ENCODE measurements at places on chromosomes 1 and 21.
A peak's percentile ranks its signal among the peaks of the same experiment; 100 is the strongest.

DNA sequence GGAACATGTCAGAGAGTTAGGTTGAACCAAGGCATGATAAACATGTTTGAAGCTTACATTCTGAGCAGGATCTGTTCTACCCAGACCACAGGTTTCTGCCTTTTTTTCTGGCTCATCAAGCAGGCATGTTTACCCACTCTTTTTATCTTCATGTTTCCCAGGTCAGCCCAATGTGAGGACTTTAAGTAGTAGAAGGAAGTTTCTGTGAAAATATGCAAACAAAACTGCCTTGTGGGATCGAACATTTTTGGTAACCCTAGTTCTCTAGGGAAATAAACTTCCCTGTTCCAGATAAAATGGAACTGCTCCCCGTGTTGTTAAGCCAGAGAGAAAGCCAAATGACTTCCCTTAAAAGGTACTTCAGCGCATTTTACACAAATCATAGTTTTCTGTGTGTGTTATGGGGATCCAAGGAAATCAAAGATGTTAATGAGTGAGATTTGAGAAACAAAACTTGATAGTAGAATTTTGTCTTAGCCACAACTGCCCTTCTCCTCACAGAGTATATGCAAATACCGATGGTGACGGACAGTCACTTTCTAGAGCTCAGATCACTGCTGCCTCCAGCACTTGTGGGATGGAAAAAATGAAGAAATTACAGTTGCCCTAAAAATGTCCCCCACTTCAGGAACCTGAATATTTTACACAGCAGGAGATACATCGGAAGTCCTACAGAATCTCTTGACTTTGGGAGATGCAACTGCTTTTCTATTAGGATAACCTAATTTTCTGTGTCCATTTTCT is 765 bp upstream of the HIPK1 start:
- no peak for DNase-seq

GRCh38 chr21:41506611-41507520 is 1.1 kb downstream of the TMPRSS2 start:
- no peak for DNase-seq

GRCh38 chr1:65200411-65200810 is 52.4 kb downstream of the AK4 start:
- DNase-seq = no peak

DNA sequence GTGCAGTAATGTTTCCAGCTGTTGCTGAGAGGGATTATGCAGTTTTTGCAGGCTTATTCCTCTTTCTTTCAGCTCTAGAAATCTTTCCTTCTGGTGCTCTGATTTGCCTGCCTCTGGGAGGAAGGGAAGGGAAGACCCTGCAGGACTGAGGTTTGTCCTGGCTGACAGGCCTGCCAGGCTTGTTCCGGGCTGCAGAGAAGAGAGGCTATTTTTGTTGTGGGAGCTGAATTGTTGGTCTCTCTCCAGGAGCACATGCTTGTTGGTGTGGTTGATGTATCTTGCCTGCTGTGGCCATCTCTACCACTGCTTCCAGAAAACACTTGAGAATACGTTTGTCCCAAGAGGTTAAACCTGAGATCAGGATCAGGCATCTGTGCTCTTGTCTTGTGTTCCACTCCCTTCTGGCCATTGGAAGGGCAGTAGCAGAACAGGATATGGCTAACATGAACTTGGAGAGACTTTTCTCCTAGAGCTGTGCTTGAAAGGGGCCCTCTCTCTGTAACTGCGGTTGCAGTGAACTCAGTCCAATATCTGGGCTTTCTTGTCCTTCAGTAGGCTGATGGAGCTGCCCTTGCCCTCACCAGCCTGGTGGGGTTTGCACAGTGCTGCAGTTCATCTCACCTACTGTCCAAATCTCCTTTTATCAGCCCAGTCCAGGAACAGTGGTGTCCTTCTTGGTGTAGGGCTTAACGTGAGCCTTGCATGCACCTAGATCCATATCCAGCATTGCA is 21.5 kb upstream of the SLC25A34 start:
- DNase-seq = no peak

- no peak for DNase-seq
Measured at GRCh38 chr1:119653839-119654170, 5.7 kb upstream of the ZNF697 start.

DNA sequence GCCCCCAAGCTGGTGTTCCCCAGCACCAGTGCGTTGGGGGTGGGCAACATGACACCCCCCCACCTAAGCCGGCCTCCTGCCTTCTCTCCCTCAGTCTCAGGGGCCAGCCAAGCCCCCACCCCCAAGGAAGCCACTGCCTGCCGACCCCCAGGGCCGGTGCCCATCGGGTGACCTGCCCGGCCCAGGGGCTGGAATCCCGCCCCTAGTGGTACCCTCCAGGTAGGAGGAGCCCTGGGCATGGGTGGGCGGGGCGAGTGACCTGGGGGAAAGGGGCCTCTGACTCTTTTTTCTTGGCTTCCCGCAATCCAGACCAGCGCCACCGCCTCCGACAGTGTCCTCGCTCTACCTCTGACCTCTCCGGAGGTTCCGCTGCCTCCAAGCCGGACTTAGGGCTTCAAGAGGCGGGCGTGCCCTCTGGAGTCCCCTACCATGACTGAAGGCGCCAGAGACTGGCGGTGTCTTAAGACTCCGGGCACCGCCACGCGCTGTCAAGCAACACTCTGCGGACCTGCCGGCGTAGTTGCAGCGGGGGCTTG is 1.3 kb upstream of the EFNA4 start:
- DNase-seq = no peak

DNA sequence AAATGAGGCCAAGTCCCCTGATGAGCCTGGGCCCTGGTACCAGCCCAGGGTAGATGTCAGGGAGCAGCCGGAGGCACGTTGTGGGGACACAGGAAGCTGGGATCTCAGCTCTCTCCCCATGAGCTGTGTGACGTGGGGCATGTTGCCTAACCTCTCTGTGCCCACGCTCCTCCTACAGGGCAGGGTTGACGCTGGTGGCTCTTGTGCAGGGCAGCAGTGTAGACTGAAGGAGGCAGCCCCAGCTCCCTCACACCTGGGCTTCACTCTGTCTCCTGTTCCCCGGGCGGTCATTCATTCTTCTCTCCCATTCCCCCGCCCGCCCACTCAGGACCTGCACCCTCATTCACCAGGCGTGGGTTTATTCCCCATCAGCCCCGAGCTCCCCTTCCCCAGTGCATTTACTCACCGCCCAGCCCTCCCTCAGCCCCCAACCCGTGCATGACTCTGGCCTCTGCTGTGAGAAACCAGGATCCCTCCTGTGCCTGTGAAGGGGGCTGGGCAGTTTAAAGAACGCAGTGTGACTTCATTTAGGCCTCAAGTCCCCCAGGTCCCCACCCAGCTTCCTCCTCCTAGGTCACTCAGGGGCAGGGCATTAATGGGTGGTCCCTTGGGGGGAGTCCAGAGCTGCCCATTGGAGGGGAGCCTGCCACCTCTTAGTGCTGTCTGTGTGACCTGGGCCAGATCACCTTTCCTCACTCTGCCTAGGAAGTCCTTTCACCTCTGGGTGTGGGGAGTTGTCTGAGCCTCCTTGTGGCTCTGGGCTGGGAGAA is 285.7 kb downstream of the PTPRU start:
- DNase-seq = no peak

GRCh38 chr1:19382222-19382621 is 70.1 kb downstream of the SLC66A1 start:
- DNase-seq = no peak

DNA sequence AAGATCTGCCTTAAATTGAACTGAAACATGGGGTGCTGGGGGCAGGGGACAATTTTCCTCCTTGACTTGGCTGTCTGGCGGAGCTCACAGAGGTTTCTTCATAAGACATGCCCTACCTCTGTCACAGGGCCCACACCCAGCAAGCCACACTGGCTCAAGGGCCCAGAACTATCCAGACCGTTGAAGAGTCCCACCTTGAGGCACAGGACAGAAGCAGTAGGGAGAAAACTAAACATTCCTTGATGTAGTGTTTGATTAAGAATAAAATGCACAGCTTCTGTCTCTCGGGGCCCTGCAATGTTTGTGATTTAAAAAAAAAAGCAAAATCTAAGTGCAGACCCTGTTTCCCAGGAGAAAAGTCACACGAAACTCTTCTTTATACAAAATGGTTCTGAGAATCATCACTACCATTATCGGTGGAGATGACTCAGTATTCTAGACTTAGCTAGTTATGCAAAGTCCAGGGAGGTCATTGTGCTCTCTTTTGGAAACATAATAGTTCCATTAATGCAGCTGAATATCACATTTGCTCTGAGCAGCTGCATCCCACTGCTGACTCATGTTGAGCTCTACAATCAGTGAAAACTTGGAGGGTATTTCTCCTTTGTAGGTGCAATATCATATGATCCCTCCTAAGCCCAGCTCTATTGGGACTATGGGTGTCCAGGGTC is 53.6 kb upstream of the DIRAS3 start:
- no peak for DNase-seq

DNA sequence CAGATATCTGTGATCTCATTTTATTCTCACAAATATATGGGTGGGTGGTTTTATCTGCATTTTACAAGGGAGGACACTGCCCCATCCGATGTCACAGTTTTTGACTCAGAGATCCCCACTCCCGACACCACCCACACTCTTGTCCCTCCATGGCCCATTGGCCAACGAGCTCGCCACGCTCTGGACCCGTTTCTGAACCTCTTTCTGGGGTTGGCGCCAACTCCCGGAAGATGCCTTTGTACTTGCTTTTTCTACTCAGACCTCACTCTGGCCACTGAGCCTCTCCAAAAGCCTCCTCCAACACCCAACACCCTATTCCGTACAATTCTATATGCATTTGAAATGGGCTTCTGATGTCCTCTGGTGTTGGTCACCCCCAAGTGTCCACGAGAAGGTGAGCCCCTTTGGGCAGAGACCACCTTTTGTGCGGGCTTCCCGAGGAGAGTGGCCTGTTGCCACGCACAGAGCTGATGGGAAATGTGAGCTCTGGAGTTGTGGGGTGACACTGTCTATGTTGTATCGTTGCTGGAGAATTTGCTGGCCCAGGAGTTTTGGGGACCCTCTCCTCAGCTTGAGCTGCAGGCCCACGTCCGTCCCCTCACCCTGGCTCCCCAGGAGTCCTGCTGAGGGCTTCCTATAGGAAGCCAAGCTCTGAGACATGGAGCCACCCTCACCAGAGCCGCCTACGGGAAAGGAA is 366.9 kb upstream of the VAMP3 start:
- DNase-seq = no peak

GRCh38 chr1:20107796-20108195 is 11.5 kb downstream of the PLA2G2D start:
- no peak for DNase-seq

GRCh38 chr1:197485790-197486189 is 217.7 kb downstream of the CRB1 start:
- DNase-seq = no peak

- no peak for DNase-seq
Measured at GRCh38 chr21:31294691-31295090, 49.4 kb downstream of the TIAM1 start.

DNA sequence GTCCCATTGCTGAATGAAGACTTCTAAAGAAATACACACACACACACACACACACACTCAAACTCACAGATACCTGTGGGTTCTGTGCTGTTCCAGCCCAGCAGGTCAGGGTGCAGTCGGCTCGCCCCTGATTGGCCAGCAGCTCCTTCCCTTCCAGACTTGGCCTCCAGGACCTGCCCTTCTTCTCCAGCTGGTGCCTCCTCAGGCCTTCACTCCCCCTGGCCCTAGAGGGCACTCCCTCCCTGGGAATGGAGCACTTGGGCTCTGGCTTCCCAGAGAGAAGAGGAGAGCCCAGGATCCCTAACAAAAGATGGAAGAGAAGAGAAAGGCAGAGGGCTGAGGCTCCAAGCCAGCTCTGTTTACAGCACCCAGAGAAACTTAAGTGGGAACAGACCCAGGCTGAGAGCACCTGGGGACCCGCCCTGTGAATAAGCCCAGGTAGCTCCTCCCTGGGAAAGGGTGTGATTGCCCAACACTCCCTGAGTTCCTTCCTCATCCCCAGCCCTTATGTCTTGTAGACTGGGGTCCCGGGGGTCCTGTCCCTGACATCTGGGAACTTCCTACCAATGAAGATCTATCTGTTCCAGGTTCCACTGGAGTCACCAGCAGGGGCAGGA is at the start of gene PGLYRP3:
TSS of gene PGLYRP3 (minus strand) at position 383 of the 617 bp plus-strand sequence. CDS start 2,287 bp downstream, outside the sequence.
- no peak for DNase-seq

- DNase-seq = no peak
Measured at GRCh38 chr1:22754106-22754768, 43.6 kb downstream of the EPHB2 start.

DNA sequence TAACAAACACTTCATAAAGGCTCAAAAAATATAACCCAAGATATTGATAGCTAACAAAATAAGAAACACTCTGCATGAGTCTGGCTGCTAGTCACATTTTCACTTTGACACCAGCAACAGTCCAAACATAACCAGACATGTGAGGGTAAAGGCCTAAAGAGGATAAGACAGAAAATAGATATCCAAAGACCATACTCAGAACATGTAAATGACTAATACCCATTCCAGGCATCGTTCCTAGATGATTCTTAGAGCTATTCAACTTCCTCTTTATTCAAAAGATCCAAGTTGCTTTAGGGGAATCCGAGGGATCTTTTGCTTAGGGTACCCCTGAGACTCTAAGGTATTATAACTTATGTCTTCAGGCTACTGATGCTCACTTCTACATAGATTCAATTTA is 5.1 kb downstream of the COL24A1 start:
- no peak for DNase-seq

- peak; percentile 45 for DNase-seq
Measured at GRCh38 chr1:30801771-30802198, 44.2 kb upstream of the LAPTM5 start.

GRCh38 chr1:185495007-185495406 is 178.0 kb upstream of the IVNS1ABP start:
- no peak for DNase-seq

DNA sequence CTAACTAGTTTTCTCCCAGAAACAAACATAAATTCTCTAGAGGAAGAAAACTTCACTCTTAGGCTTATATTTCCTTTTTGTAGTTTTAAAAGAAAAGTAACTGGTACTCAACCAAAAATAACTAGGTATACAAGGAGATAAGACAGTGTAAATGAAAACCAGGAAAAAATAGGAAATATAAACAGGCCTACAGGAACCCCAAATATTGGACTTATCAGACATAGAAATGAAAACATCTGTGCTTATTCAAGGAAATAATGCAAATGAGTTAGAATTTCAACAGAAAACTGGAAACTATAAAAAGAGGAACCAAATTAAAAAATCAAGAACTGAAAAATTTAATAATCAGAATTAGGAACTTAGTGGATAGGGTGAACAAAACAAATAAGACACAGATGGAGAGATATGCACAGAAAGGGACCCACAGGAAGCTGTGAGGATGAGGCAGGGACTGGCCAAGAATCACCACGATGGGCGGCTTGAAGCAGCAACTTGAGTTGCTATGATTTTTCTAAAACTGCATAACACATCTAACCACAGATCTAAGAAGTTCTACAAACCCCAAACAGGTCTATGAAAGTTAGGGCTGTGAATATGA is 67.5 kb upstream of the ACTRT2 start:
- no peak for DNase-seq

- DNase-seq = no peak
Measured at GRCh38 chr1:71834601-71835441, 447.5 kb downstream of the NEGR1 start.

GRCh38 chr1:74716822-74717221 is 16.0 kb downstream of the CRYZ start:
- no peak for DNase-seq

GRCh38 chr21:45372732-45373355 is 32.1 kb upstream of the COL18A1 start:
- no peak for DNase-seq

- peak; percentile 27 for DNase-seq
Measured at GRCh38 chr1:156910309-156910782, 10.1 kb upstream of the LRRC71 start.
